ENCODE measurements at places on chromosomes 2 and 18.

DNA sequence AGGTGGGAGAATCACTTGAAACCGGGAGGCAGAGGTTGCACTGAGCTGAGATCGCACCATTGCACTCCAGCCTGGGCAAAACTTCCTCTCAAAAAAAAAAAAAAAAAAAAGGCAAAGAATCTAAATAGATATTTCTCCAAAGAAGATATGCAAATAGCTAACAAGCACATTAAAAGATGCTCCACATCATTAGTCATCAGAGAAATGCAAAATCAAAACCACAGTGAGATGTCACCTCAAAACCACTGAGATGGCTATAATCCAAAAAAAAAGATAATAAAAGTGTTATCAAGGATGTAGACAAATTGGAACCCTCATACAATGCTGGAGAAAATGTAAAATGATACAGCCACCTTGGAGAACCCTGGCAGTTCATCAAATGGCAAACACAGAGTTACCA is 8.4 kb downstream of the ST8SIA5 start:
- DNase-seq = no peak

DNA sequence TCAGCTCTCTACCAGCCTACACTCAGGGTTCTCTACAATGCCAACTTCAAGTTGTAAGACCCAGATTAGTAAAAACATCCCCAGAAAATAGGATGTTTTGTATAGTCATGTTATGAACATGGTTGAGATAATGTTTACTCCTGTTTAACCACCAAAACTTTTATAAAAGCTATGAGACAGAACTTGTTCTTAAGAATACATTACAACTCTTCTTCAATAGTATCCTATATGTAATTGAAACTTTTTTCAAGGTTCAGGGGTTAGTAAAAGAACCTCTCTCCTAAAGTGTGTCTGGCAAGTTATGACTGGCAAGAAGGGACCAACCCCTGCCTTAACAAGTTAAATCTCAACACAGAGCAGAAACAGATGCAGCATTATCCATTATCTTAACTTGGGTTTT is 118.8 kb upstream of the STK17B start:
- DNase-seq = no peak

DNA sequence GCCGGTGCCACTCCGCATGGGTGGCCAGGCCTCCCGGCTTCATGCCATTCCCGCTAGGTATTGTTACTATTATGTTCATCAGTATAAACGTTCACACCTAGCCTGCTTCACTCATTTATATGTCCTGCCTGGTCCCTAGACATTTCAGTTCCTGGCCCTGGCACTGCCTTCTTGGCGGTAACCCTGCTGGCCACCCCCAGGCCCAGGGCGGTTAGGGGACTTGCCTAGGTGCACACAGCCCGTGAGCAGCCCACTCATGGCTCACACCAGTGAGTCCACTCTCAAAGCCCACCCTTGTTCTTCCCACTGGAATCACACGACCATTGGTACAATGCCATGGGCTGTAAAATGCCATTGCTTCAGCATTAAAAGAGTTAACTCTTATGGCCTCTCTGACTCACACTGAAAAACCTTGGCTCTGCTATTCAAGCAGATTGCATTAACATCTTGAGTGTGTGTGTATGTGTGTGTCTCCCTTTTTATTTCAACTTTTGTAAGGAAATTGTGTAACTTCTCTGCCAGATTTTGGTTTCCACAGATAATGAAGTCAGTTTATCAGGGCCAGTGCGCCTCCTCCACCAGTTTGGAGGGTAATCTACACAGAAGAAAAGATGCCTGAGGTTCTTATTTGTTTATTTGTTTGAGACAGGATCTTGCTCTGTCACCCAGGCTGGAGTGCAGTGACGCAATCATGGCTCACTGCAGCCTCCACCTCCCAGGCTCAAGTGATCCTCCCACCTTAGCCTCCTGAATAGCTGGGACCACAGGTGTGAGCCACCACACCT is 74.2 kb downstream of the RAB31 start:
- peak; percentile 68 for DNase-seq

DNA sequence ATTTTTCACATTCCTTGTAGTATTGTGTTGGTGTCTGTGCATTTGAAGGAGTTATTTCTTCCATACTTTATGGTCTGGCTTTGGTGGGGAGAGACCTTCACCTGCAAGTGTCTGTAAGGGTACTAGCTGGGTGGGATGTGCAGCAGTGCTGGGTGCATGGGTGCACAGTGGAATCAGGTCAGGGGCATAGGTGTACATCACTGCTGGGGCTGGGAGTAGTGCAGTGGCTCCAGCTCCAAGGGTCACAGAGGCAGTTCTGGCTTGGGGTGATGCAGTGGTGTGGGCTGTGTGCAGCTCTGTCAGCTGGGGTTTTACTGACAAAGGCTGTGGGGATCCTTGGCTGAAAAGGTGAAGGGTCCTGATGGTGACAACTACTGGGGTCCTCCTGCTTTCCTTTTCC is 44.8 kb downstream of the CCDC148 start:
- no peak for DNase-seq

DNA sequence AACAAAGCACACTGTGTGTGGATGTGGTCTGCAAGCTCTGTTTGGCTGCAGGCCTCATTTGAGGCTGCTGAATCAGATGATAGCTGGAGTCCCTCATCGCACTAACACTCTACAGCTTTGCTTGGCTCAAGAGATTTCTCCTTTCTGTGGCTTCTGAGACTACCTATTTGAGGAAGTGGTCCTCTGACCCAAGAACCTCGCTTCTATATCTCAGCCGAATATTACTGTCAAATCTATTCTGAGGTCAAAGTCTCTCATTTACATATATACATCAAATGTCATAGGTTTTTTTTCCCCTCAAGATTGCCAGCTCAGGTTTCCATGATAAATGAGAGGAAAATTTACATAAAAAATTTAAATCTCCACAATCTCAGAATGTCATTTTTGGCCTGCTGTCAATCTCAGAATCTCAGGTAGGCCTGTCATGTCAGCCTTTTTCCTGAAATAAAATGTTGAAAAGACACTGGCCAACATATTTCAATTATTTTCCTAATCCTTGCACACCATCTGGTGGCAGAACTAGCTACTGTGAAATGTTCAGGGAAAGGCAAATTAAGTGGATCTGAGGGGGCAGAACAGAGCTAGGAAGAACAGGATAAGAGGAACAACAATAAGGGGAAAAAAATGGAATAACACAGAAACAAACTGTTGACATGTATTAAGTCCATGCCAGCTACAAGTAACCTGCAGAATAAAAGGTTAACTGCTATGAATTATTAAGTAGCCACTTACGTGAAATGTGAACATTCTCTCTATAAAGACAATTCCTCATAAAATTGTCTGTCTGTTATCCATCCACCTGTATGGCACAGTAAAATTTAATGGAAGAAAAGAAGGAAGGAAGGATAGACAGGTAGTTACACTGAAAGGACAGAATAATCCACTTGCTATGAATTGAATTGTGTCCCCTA is 39.3 kb downstream of the AP1S3 start:
- no peak for DNase-seq

DNA sequence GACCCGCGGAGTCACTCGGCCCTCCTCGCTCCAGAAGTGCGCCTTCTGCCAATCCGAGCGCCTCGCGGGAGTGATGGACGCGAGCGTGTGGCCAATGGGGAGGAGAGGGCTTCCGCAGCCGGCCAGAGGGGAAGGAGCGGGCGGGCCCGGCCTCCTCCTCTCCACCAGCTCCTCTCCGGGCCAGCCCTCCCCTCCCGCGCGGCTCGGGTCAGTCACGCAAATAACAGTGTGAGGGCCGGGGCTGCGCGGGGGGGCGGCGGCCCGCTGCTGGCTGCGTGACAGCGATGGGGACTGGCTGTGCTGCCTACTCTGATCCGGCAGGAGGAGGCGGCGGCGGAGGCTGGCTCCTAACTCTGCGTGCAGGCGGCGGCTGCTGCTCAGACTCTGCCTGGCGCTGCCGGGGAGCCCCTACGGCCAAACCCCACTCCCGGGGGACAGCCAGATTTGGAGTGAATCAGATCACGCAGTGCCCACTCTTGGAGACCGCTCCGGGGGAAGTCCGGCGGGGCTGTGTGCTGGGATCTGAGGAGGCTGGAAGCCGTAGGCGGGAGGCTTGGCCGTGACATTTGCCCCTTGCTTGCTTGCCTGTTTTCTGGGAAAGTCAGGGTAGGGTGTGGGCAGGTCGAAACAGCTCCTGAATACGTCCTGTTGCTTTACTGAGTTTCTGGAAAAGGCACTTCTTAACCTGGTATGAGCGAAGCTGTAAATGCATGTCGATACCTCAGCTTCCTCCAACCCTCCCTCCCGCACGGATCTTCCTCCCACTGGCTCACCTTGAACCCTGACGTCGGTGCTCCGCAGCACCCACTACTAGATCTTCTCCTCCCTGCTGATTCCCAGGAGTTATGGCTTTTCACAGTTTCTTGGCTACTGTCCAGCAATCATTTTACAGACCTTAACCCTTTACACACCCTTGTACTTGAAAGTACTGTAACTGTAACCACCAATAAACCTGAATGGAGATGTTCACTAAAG is 97.9 kb upstream of the SERTAD2 start:
- peak; percentile 98 for DNase-seq

DNA sequence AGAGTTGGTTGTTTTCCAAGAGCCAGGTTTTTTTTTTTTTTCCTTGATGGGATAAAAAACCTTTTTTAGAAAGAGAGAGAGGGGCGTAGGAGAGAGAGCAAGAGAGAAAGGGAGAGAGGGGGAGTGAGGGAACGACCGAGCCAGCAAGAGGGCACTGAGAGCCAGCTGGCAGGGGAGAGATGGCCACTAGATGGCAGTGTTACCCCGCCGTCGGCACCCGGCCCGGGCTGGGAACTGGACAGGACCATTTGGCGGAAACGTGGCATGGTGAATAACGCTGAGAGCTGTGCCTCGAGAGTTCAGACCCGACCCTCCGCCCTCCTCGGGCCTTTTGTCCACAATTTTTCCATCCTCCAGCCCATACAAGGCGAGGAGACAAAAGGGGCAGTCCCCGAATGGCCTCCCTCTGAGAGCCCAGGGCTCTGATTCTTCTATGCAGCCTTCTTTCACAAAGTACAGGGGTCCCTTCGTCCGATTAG is 286.7 kb upstream of the VRK2 start:
- peak; percentile 85 for DNase-seq

DNA sequence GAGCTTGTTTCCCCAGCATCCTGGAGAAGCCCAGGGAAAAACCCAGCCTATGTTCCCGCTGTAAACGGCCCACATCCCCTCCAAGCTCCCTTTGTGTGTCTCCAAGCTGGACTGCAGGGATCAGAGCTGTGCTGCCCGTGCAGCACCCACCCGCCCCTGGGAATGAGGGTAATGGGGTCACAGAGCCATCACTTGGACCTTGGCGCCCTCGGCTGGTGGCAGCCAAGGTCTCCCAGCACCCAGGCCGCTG is 670 bp upstream of the INPP5D start:
- DNase-seq = no peak

DNA sequence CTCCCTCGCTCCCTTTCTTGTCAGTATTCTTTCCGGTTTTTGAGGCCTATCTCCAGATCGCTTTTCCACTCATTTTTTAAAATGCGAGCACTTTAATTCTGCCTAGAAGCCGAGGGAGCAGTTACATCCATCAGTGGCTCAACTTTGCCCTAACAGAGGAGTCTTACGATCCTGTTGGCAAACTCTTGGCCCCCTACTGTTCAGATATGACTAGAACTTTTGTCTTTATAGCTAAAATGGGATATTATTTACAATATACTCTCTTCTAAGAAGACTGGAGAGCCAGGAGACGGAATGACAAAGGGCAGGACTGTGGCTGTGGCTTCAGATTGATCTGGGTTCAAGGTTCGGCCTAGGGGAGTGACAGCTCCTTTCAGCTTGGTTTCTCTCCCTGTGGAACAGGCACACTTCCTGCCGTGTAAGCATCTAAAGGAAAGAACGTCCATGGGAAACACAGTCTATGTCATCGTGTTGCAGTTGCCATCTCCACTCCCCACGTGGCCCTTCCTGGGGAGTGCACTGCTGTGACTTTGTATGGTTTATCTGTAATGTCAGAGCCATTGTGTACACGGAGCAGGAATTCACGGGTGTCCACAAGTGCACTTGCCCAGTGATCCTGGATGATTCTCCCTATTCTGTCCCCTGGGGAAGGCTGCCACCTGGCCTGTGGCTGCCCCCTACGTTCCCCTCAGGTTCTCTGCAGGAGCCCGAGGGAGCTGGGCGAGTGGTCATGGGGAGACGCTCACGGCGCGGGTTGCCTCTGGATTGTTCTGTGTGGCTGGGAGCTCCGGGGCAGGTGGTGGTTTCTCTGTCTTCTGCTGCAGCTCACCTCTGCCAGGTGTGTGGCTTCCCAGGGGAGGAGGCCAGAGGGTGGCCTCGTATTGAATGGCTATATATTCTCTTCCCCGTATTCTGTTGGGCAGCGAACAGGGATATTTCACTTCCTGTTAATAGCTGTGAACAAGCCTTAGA is 222.0 kb downstream of the LDLRAD4 start:
- DNase-seq = no peak

GRCh38 chr2:201795607-201796477 is 10.5 kb upstream of the CDK15 start:
- peak; percentile 85 for DNase-seq

DNA sequence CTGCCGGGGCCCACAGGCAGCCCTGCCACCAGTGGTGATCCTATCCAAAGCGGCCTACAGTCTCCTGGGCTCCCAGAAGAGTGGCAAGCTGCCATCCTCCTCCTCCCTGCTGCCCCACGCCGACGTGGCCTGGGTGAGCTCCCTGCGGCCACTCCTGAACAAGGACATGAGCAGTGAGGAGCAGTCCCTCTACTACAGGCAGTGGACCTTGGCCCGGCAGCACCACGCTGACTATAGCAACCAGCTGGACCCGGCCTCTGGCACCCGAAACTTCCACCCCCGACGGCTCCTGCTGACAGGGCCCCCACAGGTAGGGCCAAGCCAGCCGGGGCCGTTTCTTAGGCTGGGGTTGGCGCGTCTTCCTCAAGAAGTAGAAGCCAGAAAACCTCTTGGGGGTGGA is 100.5 kb downstream of the ESCO1 start:
- DNase-seq = no peak

DNA sequence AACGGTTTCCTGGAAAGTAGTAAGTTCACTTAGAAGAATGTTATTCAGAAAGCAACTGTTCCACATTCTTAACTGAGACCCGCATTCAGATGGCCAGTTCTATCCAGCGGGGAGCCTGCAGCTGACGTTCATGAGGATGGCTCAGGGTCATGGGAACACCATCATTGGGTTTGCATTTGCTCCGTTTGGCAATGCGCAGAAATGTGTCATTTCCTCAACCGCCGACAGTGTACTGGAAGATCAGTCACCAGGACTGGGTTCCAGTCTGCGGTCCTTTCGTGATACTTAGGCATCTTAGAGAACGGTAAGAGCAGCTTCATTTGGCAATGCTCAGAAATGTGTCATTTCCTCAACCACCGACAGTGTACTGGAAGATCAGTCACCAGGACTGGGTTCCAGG is 104.0 kb downstream of the DNER start:
- peak; percentile 78 for DNase-seq

GRCh38 chr2:120562218-120563005 is 173.3 kb upstream of the GLI2 start:
- no peak for DNase-seq

GRCh38 chr18:77055429-77056300 is 76.9 kb downstream of the MBP start:
- DNase-seq = peak; percentile 25

DNA sequence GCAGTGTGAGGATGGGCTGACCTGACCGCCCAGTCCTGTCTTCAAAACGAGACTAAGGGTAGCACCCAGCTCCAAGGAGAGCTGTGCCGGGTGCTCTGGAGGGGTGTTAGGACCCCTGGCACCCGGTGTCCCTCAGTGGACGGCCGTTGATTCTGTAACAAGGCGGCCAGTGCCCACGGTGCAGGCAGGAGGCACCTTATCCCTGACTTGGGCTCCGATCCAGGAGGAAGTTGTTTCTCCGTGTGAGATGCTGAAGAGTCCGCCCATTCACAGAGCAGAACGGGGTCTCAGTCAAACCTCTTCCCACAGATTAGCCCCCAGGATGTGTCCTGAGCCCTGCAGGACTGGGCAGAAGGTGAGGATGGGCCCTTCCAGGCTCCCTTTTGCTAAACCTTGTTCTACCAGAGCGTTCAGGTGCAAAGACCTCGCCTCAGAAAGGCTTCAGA is 123.0 kb downstream of the NFATC1 start:
- DNase-seq = peak; percentile 34

Data from osteoblast (primary cell).